ENCODE measurements at places on chromosomes 12 and 14.

DNA sequence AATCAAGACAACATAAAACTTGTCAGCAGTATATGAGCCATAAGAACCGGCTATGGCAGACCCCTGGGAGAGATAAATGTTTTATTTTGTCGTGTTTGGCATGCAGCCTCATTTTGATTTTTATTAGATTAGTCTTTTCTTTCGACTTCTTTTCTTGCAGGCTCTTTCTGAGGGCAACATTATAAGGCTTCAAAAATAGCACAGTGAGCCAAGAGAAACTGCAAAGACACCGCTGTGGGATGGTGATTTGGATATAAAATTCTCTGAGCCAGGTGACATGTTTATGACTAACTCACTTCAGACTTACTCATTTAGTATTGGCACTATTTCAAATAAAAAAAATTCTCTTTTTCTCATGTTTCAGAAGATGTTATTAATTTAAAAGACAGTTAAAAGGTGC lies 96.8 kb upstream of the PKP2 start:
- no peak for DNase-seq

GRCh38 chr14:67365476-67365875 lies 5.3 kb downstream of the EIF2S1 start:
- DNase-seq: no peak

- DNase-seq: no peak
These were observed 98.3 kb downstream of the PDZRN4 start for GRCh38 chr12:41286426-41286825.

GRCh38 chr14:69798339-69798735 lies 1.3 kb upstream of the SLC10A1 start:
- no peak for DNase-seq

DNA sequence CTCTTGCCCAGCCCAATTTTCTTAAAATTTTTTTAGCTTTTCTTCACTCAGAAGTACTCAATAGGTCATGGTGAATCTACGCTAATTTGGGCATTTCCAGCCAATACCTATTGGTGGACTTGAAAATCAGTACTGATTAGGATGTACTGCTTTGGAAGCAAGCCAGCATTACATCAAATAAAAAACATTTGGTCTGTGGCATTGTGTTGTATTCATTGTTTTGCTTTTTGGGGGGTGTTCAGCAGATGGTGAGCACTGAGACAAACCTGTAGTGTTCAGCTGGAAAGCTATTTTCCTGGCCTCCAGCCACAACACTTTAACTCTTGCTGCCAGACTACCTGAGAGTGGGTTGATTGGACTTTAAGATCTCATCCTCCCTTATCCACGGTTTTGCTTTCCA lies 4.0 kb downstream of the MAPKAPK5 start:
- no peak for DNase-seq

GRCh38 chr12:131507094-131507493 lies 203.8 kb upstream of the SFSWAP start:
- DNase-seq: no peak

Measured in activated naive CD8-positive, alpha-beta T cell treated with anti-CD3 and anti-CD28 coated beads, Interleukin-2, amount 50 U/mL, for 24 hours (primary cell).